Activated CD4-positive, alpha-beta T cell treated with anti-CD3 and anti-CD28 coated beads for 36 hours (primary cell): ENCODE measurements at places on chromosomes 2 and 18. TPM values are rescaled to one million over a fixed set of nuclear protein-coding genes. Genes with fewer than 3 reads are reported as not detected.

Gene MARCHF4
- not detected for total RNA-seq

Gene TTN
- total RNA-seq = 1.6 TPM

Gene ORC4
- 41.2 TPM for total RNA-seq

Gene CNTNAP5
- total RNA-seq = not detected

Gene EML6
- 0.16 TPM for total RNA-seq
